ENCODE measurements at places on chromosomes 7 and 10.
A peak's percentile ranks its signal among the peaks of the same experiment; 100 is the strongest.

DNA sequence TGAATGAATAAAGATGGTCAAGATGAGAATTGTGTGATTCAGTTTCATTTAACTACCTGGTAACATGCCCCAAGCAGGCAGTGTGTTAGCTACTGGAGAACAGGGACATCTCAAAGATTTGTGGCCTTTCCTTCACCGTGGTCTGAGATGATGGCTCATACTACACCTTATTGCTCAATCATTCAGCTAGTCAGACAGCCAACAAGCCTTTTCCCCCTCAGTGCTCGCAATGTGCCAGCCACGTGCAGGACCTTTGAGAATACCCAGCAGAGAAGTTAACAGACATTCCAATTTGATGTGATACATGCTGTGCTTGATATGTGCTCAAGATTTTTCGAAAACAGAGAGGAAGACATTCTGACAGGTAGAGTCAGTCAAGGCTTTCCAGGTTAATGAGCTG, 562.8 kb downstream of the SUGCT start:
- no peak for DNase-seq

DNA sequence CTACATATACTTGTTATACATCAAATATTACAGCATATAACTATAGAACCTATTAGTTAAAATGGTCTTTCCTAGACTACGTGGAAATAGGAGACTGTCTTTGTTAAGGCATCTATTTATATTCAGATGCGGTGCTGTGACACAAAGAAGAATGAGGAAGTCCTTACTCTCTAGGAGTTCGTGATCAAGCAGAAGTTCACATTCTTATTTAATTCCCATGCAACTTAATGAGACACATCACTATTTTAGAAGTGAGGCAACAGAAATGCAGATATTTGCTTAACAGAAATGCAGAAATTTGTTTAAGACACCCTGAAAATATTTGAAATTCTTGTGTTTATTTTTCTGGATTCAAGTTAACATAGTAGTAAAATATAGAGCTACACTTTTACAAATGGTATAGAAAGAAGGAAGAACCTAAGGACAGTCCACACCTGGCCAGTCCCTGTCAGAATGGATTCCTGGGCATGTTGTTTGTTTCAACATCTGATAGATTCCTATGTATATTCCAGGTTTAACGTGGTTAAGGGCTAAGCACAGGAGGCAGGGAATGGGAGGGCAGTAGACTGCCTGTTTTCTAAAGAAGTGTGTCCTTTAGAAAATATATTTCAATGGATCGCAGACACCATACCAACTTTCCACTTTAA, 70.6 kb upstream of the NXPH1 start:
- DNase-seq = no peak

GRCh38 chr7:91103363-91103762, 160.9 kb upstream of the FZD1 start:
- no peak for DNase-seq

- no peak for DNase-seq
Measured at GRCh38 chr7:12601302-12601869, 30.9 kb downstream of the SCIN start.

DNA sequence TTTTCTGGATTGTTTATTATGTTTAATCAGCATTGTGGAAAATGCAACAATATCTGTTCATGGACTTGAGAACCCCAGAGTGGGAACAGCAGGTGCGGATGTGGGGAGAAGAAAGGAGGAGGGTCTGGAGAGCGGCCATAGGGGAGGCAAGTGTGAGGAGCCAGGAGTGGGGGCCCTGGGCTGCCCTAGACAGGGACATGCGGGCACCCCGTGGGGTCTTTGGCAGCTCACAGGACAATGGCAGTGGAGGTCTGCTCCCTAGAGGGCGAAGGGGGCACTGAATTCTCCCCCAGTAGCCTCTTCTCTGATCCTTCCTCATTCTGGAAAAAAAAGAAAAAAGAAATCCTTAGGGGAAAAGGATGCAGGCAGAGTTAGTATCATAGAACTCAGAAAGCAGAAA, 8.9 kb downstream of the TMEM176B start:
- DNase-seq = no peak

DNA sequence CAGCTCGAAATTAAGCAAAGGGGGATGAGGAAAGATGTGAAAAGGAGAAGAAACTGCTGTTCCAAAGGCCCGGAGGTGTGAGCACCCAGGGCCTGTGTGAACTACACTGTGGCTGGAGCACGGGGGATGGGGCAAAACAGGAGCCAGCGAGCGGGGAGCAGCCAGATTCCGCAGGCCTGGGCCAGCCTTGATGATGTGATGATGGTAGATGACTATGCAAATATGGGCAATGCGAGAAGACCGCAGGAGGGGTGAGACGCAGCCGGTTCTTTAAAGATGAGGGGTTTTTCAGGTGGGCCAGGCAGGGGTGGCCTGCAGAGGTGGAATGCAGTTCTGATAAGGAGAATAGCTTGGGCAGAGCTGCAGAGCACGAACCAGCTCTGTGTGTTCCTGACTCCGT, 61.5 kb downstream of the LANCL2 start:
- no peak for DNase-seq

- no peak for DNase-seq
Measured at GRCh38 chr10:47261121-47261520, 38.9 kb upstream of the GDF10 start.

GRCh38 chr10:20746856-20747255, 150.3 kb downstream of the NEBL start:
- no peak for DNase-seq

DNA sequence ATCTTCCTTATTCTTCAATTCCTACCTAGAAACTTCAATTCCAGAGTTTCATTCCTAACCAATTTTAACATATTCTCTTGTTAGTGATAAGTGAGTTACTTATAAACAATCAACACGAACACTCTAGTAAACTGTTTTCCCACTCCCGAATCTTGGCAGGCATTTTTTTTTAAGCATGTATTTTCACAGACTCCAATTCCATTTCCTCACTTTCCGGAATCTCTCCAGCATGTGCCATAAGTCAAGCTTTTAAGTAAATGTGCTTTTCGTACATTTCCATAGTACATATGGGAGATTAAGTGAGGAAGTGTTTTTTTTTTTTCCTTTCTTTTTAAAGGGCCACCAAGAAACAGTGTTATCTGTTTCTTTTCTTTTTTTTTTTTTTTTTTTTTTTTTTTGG, 89.1 kb downstream of the FGFR2 start:
- DNase-seq = no peak

DNA sequence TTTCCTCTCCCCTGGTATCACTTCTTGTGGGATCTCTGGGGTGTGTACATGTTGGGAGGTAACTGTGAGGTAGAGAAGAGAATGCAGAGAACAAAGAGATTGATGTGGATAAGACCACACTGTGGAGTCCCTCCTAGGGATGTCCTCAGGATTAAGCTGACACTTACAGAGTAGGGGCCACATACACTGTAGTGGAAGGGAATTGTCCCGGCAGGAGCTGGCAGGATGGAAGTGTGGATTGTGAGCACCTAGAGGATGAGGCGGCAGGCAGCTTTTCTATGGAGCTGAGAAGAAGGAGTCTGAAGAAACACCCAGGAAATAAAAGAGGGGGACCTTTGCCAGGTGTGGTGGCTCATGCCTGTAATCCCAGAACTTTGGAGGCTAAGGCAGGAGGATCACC, 13.5 kb downstream of the AGFG2 start:
- no peak for DNase-seq

DNA sequence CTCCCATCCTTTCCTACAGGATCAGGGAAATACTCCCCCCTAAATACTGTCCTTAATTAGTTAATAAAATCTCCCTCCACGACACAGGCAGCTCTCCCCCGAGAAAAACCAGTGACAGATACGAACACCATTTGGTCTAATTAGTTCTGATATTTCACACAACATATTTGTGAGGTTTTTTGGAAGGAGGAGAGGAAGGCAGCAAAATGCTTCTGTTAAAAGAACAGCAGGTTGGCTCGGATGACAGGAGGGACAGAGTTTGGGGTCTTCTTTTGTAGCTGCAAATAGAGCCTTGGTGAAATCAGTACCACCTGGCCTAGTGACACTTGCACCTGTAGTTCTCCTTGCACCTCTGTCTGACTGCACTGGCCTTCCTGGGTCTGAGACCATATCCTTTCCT, 507.0 kb downstream of the PLXNA4 start:
- no peak for DNase-seq

- DNase-seq = no peak
Measured at GRCh38 chr7:31416381-31416870, 75.9 kb upstream of the NEUROD6 start.

DNA sequence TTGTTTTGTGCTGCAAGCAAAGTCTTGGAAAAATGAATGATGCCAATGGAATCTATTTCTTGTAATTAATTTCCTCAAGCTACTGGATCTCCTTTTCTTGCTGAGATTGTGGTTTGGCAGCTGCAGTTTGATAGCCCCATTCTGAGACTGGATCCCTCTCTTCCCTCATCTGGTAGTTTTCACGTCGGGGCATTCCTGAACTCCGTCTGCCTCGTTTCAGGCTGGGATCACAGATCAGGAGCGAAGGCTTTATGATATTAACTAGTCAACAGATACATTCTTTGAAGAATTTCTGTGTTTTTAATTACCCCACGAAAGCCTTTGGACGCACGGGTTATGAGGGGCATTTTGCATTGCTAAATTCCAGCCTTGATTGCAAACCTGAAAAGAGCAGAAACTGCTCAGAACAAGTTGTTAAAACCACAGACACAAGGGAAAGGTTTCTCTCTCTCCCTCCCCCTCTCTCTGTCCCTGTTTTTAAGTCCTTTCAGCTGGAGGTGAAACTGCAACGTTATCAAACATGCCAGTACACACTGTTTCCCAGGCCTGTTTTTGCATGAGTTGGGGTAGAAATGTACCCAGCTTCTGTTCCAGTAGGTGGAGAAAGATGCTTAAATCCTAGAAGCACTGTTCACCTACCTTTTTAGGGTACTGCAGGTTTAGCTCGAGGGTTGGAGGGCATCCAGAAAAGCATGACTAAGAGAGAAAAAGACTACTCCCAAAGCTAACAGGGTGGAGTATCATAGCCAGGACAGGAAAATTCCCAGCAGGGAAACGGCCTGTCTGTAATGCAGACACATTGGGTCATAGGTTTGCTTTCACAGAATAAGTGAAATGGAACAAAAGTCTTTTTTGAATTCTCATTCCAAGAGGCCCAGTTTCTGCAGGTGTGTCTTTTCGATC, 124.3 kb downstream of the CUX1 start:
- DNase-seq = peak; percentile 66

GRCh38 chr10:69360485-69361302, 56.0 kb downstream of the TACR2 start:
- no peak for DNase-seq

DNA sequence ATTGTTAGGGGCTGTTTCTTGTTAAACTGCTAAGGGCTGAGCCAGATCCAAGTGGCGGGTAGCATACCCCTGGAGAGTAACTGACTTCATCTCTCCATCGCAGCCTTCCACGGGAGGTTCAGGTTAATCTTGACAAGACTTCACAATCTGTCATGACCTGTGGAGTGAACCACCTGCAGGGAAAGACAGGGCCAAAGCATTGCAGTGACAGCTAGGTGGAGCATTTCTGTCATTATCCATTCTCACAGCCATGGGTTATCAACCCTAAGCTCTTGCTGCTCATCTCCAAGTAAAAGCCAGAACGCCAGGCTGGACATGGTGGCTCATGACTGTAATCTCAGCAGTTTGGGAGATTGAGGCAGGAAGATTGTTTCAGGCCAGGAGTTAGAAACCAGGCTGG, 17.2 kb downstream of the ABCC2 start:
- no peak for DNase-seq

GRCh38 chr7:21071561-21072501, 285.1 kb upstream of the SP8 start:
- no peak for DNase-seq

- DNase-seq = no peak
Measured at GRCh38 chr7:4103352-4104091, 578.6 kb upstream of the FOXK1 start.

DNA sequence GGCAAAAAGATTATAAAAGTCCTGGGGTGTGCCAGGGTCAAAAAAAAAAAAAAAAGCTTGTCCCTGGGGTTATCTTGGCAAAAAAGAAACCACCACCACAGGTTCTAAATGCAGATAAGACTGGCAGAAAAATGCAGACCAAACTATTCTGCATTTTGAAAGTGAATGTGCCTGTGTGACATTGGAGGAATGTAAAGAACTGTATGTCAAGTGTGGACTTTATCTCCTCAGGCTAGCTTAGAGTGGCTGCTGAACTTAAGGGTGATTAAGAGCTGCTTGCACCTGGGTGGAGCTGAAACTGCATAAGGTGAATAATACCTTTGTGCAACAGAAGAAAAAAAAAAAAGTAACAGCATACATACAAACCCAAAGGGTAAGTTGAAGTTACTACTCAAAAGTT, 1.3 kb upstream of the NAPEPLD start:
- no peak for DNase-seq

DNA sequence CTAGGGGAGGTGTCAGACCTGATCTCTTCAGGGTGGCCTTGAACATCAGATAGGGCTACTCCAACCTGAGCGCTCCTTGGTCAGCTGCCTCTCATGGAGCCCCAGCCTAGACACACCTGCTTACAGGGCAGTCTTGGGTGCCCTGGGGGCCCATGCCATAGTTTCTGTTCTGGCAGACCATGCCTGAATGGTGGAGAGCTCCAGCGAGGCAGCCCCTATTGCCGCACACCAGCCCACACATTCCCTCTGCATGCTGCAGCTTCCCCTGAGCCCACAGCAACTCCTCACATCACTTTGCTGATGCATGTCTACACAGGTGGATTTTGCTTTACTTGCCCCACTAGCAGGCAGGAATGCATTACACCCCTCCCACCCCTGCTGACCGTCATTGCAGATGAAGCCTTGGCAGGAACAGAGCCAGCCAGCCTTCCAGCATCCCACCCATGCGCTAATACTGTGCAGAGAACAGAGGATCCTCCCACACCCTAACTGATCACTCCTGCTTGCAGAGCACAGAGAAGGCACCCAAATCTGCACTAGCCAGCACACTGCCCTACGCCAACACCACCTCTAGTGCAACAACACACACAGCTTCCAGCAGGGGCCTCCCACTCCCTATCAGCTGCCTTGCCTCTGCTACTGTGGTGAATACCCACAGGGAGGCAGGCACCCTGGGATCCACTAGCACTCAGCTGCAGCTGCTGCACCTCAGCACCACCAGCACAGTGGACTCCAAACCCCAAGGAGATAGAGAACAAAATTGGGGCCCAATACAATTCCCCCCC, 43.0 kb upstream of the GRM3 start:
- no peak for DNase-seq

Measured in epithelial cell of proximal tubule (primary cell).